NCI-H82 (cell line): ENCODE measurements at places on chromosomes 1 and 21.

- DNase-seq: no peak
Measured at GRCh38 chr1:53691326-53691725, 47.6 kb downstream of the GLIS1 start.

- no peak for DNase-seq
Measured at GRCh38 chr1:207433435-207433834, 20.7 kb upstream of the CR2 start.

DNA sequence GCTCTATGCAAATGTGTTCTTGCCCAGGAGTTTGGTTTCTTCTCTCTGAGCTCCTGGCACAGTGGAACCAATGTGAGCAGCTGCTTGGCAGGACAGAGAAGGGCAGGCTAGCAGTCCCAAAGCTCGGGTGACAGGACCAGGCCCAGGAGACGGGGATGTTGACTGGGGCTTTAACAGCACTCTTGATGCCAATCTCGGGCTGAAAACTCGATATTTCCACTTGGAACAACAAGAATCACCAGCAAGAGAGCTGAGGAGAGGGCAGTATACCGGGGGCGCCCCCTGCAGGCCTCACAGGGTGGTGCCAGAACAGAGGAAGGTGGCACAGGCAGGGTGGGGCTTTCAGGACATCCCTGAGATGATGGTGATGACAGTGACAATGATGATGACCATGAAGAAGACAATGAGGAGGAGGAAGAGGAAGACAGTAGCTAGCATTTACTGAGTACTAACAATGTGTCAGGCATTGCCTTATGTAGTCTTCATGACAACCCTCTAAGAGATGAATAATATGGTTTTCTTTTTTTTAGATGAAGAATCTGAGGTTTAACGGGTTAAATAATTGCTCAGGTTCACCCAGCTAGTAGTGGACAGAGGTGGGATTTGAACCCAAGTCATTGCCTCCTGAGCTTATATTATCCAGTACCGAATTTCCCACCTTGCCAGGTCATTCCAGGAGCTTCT is 2.7 kb upstream of the KCNJ9 start:
- DNase-seq: peak; percentile 61

DNA sequence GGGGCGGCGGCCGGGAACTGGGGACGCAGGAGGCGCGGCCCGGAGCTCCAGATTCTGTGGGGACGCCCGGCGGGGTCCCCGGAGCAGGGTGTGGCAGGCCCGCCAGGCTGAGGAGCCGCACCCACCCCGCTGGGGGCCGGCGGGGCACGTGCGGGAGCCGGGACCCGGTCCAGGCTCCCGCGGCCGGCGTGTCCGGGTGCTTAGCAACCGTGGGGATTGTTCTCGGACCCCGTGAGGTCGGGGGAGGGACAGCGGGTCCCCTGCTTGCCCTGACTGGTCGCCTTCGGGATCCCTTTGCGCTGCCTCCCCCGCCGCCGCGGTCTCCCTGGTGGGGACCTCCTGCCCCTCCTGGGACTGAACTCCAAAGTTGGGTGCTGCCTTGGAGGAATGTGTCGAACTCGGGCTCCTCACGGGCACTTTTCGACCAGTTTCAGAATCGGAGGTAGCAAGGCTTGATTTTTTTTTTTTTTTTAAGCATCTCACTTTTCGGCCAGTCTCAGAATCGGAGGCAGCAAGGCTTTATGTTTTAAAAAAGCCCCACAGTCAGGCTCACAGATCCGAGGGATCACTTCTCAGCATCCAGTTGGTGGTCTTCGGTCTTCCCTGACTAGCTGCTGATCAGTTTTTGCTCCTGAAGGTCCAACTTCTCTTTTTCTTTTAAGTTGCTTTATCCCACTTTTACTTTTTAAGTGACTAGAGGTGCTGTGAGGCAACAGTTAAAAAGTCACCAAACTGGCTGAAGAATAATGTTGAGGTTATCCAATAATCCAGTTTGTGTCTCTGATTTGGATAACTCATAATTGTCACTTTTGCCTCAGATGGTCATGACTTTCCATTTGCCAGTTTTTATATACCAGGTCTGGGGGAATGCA is 648 bp downstream of the FAM76A start:
- DNase-seq: peak; percentile 73

DNA sequence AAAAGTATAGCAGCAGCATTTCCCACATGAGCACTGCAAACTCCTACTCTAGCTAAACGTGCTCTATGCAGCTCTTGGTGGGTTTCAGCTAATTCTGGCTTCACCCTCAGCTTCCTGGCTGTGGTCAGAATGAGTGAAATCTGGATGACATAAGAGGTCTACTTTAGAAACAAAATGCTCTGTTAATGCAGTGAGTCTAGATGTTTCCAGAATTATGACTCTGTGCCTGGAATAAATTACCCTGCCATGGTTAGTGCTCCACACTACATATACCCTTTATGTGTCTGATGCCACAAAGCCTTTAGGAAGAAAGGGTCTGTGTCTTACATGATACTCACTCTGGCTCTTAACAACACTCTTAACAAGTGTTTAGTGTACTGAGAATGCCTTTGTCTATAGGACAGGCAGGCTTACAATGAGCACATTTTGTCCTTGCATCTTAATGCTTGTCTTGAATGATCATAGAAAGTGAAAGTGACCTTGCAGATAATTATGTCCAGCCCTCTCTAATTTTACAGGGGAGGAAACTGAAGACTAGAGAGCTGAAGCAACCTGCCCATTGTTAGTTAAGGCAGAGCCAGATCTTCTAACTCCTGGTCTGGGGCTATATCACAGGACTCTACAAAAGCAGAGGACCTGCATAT is 9.2 kb downstream of the S100A10 start:
- no peak for DNase-seq

DNA sequence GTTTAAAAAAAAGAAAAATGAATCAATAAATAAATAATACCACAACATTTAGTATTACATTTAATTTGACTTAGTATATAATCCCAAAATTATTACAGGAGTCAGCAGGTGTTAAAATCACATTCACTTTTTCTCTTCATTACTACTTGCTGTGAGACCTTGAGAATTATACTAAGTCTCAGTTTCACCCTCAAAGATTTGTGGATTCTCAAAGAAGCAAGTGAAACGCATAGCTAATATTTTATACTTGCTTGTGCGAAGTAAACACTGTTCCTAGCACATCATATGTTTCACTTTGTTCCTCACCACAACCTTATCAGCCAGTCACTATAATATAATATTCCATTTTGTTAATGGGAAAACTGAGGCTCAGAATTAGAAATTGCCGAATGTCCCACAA is 4.0 kb downstream of the CLCA1 start:
- no peak for DNase-seq

GRCh38 chr1:248111157-248111556 is 16.2 kb downstream of the OR2L13 start:
- DNase-seq: no peak

- DNase-seq: no peak
Measured at GRCh38 chr1:56430141-56430839, 149.1 kb downstream of the PLPP3 start.

DNA sequence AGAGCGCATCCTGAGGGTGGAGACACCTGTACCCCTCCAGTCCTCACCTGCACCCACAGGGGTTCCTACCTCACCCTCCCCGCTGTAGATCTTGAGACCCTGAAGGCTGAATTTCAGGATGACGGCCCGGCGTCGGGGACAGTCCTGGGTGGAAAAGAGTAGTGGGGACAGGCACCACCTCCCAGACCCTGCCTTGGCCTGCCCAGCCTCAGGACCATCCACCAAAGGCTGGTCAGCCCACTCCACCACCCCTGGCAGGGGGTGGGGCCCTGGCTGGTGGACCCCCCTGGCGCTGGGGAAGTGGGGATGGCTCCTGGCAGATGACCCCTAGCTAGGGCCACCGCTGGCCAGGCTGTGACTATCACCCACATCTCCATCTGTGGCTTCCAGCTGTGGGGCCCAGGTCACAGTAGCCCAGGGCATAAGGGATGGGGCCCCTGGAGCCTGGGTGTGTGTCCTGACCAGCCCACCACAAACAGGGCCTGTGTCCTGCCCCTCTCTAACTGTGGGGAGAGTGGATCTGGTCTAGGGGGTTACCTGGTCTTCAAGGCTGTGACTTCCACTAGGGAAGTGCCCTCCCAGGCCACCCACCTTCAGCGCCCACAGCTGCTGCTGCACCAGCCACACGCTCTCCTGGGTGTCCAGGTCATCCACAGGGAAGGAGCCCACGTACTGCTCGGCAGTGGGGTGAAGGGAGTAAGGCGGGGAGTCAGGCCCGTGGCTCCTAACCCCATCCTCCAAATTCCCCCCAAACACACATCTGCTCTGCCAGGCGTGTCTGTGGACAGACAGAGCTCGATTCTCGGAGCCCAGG is 5.4 kb downstream of the SH2D5 start:
- no peak for DNase-seq

- no peak for DNase-seq
Measured at GRCh38 chr21:31869750-31870149, 3.1 kb upstream of the HUNK start.

DNA sequence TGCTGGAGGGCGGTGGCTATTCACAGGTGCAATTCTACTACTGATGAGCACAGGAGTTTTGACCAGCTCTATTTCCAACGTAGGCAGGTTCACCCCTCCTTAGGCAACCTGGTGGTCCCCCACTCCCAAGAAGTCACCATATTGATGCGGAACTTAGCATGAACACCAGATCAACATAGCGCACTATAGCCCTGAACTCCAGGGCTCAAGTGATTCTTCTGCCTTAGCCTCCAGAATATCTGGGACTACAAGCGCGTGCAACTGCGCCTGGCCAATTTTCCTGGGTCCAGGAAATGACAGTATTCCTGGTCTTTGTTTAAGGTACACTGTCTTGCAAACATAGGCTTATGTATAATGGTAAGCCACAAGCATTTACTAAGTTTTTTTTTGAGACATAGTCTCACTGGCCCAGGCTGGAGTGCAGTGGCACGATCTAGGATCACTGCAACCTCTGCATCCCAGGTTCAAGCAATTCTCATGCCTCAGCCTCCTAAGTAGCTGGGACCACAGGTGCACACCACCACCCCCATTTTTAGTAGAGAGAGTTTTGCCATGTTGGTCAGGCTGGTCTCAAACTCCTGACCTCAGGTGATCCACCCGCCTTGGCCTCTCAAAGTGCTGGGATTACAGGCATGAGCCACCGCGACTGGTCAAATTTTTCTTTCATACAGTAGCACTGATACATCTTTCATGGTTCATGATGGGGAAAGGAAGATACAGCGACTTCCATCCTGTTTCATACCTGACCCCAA is 12.6 kb downstream of the MCL1 start:
- DNase-seq: no peak

- peak; percentile 41 for DNase-seq
Measured at GRCh38 chr1:183995322-183996039, 42.0 kb downstream of the COLGALT2 start.

GRCh38 chr1:207306603-207307002 is 14.9 kb upstream of the CD55 start:
- DNase-seq: no peak

GRCh38 chr1:71621785-71622184 is 541.0 kb upstream of the ZRANB2 start:
- DNase-seq: no peak

- no peak for DNase-seq
Measured at GRCh38 chr1:35032384-35032739, 617 bp upstream of the ZMYM6 start.

DNA sequence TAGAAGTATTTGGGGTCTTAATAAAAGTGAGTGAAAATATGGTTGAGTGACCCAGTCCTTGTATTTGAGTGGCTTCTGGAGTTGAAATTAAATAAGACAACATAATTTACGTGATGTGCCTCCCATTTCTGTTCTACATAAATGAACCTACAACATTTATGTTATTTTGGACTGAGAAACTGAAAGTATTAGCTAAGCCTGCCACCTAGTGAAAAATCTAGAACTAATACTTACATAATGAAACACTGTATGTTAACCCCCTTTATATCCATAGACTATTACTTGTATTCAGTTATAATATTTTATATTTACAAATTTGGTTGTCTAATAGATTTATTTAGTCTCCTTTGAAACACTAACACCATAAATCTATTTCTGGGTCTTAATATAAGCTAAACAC is 298.9 kb downstream of the KCNT2 start:
- peak; percentile 40 for DNase-seq

GRCh38 chr1:203139976-203140475 is 12.5 kb downstream of the ADORA1 start:
- no peak for DNase-seq

DNA sequence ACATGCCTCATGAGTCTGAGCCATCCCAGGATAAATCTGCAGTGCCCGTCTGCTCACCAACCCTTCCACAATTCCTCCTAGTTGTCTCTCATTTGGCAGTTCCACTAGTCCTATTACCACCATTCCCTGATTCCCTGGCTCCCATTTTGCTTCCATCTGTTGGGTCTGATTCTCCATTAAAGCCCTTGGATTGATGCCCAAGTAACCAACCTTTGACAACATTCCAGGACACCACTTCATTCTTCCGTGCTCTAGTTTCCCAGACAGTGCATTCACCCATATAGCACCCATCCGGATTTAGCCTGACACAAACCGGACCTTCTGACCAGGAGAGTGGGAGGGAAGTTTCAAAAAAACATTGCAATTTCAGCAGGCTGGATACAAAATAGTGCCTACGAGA is 189.4 kb upstream of the PALMD start:
- peak; percentile 58 for DNase-seq

GRCh38 chr1:228794810-228795209 is 59.5 kb downstream of the RHOU start:
- no peak for DNase-seq

GRCh38 chr1:59805554-59805953 is 9.2 kb upstream of the HOOK1 start:
- DNase-seq: no peak

DNA sequence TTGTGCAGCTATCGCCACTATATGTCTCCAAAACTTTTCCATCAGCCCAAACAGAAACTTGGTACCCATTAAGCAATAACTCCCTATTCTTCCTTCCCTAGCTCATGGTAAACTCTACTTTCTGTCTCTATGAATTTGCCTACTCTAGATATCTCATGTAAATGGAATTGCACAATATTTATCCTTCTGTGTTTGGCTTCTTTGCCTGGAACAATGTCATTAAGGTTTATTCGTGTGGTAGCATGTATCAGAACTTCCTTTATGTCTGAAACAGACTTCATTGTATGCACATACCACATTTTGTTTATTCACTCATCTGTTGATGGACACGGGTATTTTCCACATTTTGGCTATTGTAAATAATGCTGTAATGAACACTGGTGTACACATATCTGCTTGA is 40.7 kb upstream of the CD34 start:
- no peak for DNase-seq
